NCI-H510A treated with DMSO at 0.1 percent for 48 hours (cell line): ENCODE measurements at places on chromosomes 7 and 10.

- DNase-seq = peak; percentile 77
Observed at GRCh38 chr10:99612167-99612831, 7.9 kb downstream of the SLC25A28 start.

- DNase-seq = no peak
Observed at GRCh38 chr7:84339306-84339705, 144.7 kb upstream of the SEMA3A start.

DNA sequence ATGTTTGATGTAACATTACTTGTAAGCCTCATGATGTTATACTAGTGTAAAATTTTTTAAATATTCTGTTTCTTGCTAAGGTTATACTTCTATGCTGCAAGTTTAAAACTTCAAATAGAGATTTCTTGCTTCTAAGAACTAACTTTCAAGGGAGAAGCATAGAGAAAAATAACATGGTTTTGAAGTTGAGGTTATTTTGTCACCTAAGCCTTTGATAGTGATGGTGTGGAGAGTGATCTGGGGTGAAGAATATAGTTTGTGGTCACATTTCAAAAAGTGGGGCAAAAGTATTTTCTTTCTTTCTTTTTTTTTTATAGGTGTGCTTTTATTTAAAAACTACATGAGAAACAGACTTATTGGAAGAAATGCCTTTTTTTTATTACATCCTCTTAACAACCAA, 162.4 kb downstream of the GATA3 start:
- DNase-seq = no peak

- peak; percentile 13 for DNase-seq
Observed at GRCh38 chr10:29618341-29619171, 16.2 kb downstream of the SVIL start.

GRCh38 chr7:99030951-99031350, 113.0 kb downstream of the SMURF1 start:
- no peak for DNase-seq

DNA sequence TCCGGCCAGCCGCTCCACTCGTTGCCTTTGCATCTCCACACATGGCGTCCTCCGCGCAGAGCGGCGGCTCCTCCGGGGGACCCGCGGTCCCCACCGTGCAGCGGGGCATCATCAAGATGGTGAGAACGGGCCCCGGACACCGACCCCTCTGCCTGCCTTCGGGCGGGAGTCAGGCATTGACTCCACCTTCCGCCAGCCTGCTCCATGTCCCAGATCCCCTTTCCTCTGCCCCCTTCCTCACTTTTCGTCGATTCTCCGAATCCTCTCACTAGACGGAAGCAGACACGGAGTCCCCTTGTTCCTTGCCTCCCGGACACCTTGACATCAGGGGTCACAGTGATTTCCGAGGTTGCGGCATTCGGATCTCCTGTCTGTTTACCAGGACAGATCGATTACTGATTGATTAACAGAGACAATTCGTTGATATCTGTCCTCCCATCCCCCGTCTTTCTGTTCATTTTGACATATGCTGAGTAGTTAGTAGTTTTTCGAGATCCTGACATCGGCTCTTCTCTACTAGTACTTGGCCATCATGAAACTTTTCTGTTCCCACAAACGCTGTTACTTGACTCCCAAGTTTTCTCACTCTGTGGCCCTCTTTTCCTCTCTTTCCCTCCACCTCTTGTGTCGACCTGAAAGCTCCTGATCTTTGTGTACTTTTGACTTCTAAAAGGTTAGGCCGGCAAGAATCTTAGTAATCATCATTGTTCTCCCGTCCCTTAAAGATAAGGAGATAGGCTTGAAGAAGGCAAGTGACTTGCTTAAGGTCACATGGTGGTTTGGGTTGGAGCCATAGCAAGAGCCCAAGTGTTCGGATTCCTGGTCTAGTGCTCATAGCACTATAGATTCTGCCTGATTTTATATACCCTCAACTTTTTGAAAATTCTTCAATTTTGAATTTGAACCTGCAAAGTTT, 597 bp downstream of the SND1 start:
- no peak for DNase-seq

- DNase-seq = peak; percentile 43
Observed at GRCh38 chr10:92690211-92690914, 608 bp downstream of the HHEX start.

DNA sequence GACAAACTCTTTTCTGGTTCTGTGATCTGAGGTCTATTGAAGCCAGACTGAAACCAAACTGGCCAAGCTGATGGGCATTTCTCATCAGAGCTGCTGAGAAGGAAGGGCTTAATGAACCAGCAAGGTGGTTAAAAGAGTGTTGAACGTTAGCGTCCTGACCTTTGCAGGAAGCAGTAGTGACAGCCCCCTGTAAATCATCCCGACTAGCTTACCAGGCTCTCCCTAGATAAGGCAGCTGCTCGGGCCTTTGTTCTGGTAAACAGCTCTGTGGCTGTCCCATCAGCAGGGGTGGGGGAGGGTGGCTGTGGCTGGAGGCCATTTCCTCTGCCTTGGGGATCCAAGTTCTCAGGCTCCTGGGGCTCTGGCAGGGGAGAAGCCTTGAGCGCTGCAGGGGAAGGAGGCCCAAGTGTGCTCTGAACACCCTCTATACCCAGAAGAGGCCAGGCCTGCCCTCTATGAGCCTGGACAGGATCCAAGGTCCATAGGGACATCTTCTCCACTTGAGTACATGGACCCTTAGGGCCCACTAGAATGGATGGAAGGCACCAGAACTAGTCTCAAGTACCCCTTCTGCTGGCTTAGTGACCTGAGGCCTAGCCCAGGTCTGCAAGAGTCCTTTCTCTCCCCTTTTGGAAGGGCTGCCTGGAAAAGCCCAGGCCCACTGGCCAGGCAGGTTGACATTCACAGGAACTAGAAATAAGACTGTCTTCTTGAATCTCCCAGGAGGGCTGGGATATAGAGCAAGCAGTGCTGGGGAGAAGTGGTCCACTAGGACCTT, 134.6 kb downstream of the ARHGAP22 start:
- DNase-seq = no peak

GRCh38 chr7:93228302-93228701, 2.0 kb upstream of the HEPACAM2 start:
- DNase-seq = peak; percentile 74

DNA sequence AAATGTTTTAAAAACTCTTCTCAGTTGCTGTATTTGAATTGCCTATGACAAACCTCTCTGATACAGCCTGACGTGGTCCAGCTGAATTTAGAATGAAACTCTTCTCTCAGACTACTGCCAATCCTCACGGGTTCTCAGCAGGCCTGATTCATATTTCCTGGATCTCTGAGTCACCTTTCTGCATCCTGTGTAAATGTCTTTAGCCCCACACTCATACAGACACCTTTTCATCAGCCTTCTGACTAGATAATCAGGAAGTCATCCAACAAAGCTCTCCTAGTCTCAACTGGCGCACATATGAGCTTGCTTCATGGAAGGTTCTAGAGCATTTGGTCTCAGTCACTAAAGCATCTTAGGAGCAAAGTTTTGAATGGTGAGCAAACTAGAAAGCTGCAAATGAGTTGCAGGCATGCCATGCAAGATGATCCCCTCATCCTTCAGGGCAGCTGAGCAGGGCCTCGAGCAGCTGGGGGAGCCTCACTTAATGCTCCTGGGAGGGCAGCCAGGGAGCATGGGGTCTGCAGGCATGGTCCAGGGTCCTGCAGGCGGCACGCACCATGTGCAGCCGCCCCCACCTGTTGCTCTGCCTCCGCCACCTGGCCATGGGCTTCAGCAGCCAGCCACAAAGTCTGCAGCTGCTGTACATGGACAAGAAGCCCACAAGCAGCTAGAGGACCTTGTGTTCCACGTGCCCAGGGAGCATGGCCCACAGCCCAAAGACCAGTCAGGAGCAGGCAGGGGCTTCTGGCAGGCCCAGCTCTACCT, 182.8 kb downstream of the ARHGAP12 start:
- DNase-seq = no peak

DNA sequence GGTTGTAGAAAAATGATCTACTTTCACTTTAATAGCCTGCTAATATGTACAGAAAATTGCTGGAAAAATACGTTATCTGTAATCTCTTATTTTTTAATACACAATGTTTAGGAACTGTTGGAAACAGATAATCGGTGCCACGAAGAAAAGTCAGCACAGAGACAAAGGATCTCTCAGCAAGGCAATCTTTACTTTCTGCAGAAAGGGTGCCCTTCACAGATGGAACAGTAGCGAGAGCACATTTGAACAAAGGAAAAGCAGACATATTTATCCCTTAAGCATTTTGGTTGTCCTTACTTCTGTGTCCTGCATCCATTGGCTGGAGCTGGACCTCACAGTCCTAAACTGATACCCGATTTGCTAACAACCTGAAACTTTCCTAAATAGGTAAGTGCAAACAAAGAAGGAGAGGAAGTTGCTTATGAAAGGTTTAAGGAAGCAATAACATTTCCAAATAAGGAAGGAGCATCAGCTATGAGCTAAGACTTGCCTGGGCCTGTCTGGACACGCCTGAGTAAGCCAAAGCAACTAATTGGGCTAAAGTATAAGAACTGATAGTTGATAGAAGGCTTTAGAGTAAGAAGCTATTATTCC, 640.0 kb downstream of the SH2D4B start:
- no peak for DNase-seq

DNA sequence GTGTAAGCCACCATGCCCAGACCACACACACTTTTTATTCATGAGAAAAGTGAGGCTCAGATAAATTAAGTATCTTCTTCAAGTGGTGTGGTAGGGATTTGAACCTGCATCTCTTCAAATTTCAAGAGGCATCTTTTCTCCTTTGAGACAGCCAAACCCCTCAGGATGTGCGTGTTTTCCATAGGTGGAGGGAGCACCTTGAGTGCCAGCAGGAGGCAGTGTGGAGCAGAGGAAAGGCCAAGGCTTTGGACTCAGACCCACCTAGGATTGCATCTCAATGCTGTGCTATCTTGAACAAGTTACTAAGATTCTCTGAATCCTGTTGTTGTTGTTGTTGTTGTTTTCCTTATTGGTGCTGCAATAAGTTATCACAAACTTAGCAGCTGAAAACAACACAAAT, 40.2 kb upstream of the MYL10 start:
- DNase-seq = no peak

DNA sequence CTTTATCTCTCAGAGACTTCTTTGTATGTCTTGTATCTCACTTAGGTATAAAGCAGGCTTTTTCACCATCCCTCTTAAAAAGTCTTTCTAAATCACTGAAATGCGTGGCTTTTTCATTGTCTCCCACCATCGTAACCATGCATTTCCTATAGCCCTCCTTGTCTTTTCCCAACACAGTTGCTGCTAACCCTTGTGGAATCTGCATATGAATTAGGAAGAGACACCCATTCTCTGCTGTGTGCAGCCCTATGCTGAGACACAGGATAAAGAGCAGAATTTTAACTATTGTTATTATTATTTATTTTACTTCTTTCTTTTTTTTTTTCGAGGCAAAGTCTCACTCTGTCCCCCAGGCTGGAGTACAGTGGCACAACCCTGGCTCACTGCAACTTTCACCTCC, 804.3 kb upstream of the COBL start:
- DNase-seq = no peak

DNA sequence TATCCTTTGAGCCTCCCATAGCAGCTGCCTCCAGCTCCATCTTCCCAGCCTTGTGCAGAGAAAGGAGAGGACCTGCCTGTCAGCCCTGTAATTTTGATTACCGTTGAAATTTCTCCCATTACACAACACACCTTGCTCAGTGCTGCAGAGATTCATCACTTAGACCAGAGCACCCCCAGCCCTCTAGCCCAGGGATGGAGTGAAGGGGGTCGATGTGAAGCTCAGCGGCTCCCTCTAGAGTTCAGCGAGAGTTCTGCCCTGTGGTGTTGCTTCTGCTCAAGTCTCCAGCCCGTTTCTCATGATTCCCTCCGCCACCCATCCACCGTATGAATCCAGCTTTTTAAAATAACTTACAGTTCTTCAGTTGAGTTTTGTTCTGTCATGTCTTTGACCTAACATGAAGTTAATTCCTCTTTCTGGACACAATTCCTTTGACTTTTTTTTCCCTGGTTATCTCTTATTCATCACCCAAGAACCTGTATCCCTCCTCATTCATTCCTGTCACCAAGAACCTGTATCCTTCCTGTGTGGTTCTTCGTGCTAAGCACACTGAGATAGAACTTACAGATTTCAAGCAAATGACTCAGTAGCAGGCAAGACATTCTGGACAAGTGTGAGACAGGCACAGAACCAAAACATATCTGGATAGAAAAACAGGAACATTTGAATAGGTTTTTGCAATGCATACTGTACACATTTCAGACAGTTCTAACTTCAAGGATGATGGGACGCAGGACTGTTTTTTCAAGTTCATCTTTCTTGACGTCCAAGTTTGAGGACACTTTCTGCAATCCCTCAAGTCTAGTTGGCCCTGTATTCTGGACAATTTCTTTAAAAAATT, 35.0 kb upstream of the ZNF32 start:
- no peak for DNase-seq

DNA sequence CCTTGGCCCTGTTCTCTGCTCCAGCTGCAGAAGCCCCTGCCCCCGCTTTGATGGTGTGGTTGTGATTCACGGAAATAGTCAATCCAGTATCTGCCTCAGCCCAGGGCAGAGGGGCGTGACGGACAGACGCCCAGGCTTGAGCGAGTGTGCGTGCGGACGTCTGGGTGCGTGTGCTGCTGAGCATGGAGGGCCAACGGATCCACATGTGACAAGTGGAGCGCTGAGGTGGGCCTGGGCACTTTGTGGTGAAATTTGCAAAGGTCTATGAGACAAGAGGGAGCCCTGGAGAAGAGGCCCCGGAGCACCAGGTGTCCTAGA, 94.4 kb downstream of the WDR37 start:
- no peak for DNase-seq

GRCh38 chr10:71761105-71761511, 12.2 kb downstream of the VSIR start:
- no peak for DNase-seq

GRCh38 chr10:72392571-72392970, 37.9 kb upstream of the DNAJB12 start:
- no peak for DNase-seq

DNA sequence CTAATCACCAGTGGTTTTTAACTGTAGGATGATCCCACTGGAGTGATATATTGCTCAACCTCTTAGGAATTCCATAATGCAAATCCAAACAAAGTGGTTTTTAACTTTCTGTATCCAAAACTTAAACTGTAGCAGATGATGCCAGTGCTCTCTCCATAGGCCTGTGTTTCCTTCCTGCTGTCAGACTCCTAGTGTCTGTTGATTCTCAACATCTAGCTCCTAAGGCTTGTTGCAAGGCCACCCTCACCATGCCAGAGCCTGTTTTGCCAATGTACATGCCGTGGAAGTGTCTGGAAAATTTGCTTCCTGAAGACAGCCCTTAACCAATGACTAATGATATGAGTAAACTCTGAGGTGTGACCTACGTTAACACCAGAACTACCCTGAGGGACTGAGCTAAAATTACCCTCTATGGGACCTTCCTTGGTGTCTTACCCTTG, 39.3 kb downstream of the C1GALT1 start:
- DNase-seq = no peak
